GM12878 (cell line): ENCODE measurements at places on chromosomes 4 and X. TPM values are rescaled to one million over a fixed set of nuclear protein-coding genes. Genes with fewer than 3 reads are reported as not detected.

DNA sequence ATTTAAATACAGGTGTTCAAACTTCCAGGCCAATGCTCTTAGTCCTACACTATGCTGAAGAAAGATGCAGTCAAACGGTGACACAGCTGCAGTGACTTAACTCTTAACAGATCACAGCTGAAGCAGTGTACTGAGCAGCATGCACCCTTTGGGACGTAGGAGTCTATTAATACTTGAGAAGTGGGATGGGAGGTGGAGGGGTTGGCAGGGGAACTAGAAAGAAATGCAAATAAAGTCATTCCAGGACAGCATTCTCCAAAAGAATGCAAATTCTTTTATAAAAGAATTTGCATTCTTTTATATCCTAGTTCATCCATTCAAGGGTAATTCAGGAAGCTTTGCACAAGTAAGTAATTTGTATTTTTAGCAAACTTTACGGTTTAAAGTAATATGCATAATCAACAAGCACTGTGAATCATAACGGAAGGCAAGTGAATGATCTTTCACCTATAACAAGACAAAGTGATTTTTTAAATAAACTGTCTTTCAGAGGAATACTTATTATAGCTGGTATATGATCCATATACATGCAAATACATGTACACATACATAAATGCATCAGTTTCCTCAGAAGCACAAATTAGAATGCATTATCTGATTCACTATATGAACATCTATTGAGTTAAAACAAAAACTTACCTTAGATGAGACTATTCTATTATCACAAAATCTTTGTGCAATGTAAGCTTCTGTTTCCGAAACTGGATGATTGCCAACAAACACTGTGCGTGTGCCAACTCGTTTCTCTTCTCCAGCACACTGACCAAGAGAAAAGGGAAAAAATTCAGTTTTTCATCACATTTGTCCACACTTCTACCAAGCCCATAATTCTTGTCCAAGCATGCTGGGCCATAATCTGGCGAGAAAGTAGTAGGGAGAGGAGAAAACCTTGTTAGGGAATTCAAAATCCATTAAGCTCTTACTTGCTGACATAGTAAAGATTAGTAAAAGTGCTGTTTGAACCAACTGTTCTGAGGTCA lies 106.5 kb downstream of the ATP11C start:
- no peaks in the 10 kb centered on the region for H3K27me3 ChIP-seq
- no peaks in the 10 kb centered on the region for H3K4me1 ChIP-seq
- DNase-seq: no peak
- no peak overlapping the region for H3K27ac ChIP-seq

DNA sequence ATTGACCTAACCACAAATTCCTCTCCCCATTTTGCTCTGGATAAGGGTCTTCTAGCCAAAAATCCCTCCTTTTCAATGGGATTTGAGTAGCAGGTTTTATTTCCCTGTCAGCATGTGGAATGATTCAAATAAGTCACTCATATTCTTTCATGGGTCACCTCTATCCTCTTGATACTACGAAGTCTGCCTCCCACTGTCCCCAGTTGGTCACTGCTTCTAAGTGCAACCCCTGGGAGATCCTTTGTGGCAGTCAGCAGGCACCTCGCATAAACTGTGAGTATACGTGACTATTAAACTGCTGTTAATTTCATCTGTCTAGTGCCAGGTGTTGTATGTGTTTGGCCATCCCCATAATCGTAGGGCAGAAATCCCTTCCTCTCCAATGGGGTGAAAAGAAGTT lies 1667.9 kb upstream of the PCDH7 start:
- H3K27ac ChIP-seq: no peak overlapping the region
- no peak for DNase-seq
- H3K27me3 ChIP-seq: no peaks in the 10 kb centered on the region
- no peak overlapping the region for H3K4me3 ChIP-seq
- H3K36me3 ChIP-seq: no peaks in the 10 kb centered on the region
- no peaks in the 10 kb centered on the region for H3K4me1 ChIP-seq

- no peak for DNase-seq
- H3K4me1 ChIP-seq: no peaks in the 10 kb centered on the region
- H3K4me3 ChIP-seq: no peak overlapping the region
- no peaks in the 10 kb centered on the region for H3K36me3 ChIP-seq
- H3K27ac ChIP-seq: no peak overlapping the region
Measured at GRCh38 chr4:69977582-69977981, 12.1 kb upstream of the CSN2 start.

- H3K27me3 ChIP-seq: no peaks in the 10 kb centered on the region
- no peaks in the 10 kb centered on the region for H3K4me1 ChIP-seq
- no peak for DNase-seq
- H3K36me3 ChIP-seq: no peaks in the 10 kb centered on the region
- no peak overlapping the region for H3K27ac ChIP-seq
- H3K4me3 ChIP-seq: no peak overlapping the region
Measured at GRCh38 chrX:151692825-151693224, 2.4 kb upstream of the PRRG3 start.

GRCh38 chrX:39767446-39767845 lies 330.3 kb downstream of the BCOR start:
- no peak overlapping the region for H3K27ac ChIP-seq
- H3K4me3 ChIP-seq: no peak overlapping the region
- no peaks in the 10 kb centered on the region for H3K36me3 ChIP-seq
- H3K4me1 ChIP-seq: 0 out of 2 replicates have a peak, but pooled peaks cover 7% of the 10 kb centered on the region
- peaks cover 1% of the 10 kb centered on the region; the same call in 1 of the 2 replicates for H3K27me3 ChIP-seq

GRCh38 chr4:153825691-153826090 lies 36.8 kb upstream of the SFRP2 start:
- H3K36me3 ChIP-seq: no peaks in the 10 kb centered on the region
- no peaks in the 10 kb centered on the region for H3K27me3 ChIP-seq
- H3K27ac ChIP-seq: no peak overlapping the region
- no peak overlapping the region for H3K4me3 ChIP-seq
- no peaks in the 10 kb centered on the region for H3K4me1 ChIP-seq

DNA sequence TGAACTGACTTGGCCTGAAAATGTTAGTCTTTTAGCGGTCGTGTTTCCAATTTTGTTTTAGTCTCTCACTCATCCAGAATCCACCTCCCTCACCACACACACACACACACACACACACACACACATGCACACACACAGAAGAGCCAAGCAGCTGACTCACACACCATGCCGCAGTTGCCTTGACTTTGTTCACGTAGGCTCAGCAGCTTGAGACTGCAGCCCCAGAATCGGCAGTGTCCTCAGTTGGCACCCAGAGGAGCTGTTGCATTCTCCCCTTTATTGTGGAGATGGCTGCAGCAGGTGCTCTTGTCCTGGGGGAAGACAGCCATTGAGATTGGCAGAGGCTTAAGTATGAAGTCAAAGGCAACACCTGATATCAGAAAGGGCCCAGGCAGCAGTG lies 20.9 kb upstream of the XPNPEP2 start:
- no peaks in the 10 kb centered on the region for H3K4me1 ChIP-seq
- H3K27me3 ChIP-seq: no peaks in the 10 kb centered on the region; the same call in 1 of the 2 replicates
- DNase-seq: no peak
- no peak overlapping the region for H3K27ac ChIP-seq
- H3K36me3 ChIP-seq: no peaks in the 10 kb centered on the region
- H3K4me3 ChIP-seq: no peak overlapping the region

- H3K36me3 ChIP-seq: no peaks in the 10 kb centered on the region
- DNase-seq: no peak
- H3K4me1 ChIP-seq: no peaks in the 10 kb centered on the region
- no peak overlapping the region for H3K4me3 ChIP-seq
- no peak overlapping the region for H3K27ac ChIP-seq
Measured at GRCh38 chr4:125091101-125091500, 223.7 kb upstream of the FAT4 start.

DNA sequence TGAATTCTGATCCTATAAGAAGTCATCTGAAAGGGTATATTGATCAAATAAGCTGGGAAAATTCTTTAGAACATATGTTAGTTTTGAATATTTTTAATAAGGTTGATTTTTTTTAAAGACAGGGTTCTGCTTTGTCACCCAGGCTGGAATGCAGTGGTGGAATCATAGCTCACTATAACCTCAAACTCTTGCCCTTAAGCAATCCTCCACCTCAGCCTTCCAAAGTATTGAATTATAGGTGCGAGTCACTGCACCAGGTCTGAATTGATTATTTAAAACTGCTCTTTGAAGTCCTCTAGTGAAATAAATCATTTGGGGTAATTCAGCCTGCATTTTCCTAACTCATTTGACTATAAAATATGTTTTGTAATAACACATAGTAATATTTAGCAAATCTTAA lies 812.3 kb downstream of the PDHA2 start:
- H3K27ac ChIP-seq: no peak overlapping the region
- no peaks in the 10 kb centered on the region for H3K36me3 ChIP-seq
- H3K4me3 ChIP-seq: no peak overlapping the region
- H3K4me1 ChIP-seq: no peaks in the 10 kb centered on the region
- no peaks in the 10 kb centered on the region for H3K27me3 ChIP-seq

DNA sequence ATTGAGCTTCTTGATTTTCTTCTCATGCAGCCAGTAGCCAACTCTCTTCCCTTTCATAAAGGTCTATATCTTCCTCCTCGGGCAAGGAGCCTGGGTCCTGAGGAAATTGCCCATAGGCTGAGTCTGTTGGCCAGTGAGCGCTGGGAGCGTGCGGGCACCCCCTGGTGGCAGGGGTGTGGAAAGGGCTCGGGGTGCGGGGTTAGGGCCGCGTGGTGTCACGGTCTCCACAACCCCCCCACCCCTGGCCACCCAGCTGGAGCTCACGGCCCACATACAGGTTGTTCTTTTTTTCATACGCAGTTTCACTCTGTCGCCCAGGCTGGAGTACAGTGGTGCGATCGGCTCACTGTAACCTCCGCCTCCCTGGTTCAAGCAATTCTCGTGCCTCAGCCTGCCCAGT lies 13.1 kb downstream of the RBM10 start:
- H3K27ac ChIP-seq: no peak overlapping the region
- H3K36me3 ChIP-seq: no peaks in the 10 kb centered on the region; the same call in 1 of the 2 replicates
- no peaks in the 10 kb centered on the region for H3K27me3 ChIP-seq

- no peak for DNase-seq
- H3K4me3 ChIP-seq: no peak overlapping the region
- no peak overlapping the region for H3K27ac ChIP-seq
- H3K36me3 ChIP-seq: no peaks in the 10 kb centered on the region
Measured at GRCh38 chrX:102957751-102958150, 20.7 kb downstream of the RAB40AL start.

DNA sequence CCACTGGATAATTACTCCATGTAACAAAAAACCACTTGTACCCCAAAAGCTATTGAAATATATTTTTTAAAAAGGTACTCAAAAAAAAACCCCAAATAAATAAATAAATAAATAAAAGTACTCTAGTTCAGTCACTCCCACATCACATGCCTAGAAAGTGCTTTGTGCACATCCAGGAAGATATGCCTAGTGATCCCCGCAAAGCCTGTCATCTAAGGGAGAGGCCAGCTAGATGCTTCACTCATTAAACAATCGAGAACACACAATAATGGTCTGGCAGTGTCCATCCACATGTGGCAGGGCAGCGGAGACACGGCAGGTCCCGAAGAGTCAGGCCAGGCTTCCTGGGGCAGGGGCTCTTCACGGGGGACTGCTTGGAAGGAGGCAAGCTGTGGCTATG lies 47.6 kb downstream of the RAB33B start:
- H3K27ac ChIP-seq: no peak overlapping the region
- H3K4me1 ChIP-seq: no peaks in the 10 kb centered on the region
- DNase-seq: no peak
- H3K36me3 ChIP-seq: no peaks in the 10 kb centered on the region
- H3K27me3 ChIP-seq: no peaks in the 10 kb centered on the region

DNA sequence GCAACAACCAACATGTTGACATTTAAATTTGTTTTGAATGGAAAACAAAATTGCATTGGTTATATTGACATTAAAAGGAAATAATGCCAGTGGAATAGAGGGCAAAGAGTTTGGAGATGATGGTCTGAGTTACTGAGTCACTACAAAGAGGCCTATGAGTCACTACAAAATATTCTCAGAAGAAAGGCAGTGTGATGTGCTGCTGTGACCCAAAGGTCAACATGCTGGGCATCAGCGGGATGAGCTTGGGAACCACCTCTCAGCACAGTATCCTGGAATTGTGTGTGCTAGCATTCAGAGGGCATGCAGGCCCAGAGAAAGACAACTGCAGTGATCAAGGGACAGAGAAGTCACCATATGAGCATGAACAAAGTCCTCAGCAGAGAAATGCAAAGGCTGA lies 2.8 kb downstream of the CMC4 start:
- H3K4me1 ChIP-seq: no peaks in the 10 kb centered on the region
- no peak overlapping the region for H3K27ac ChIP-seq
- no peak for DNase-seq
- no peaks in the 10 kb centered on the region; the same call in 1 of the 2 replicates for H3K36me3 ChIP-seq
- H3K27me3 ChIP-seq: no peaks in the 10 kb centered on the region

The PRDM8 gene
- 1.5 and 1.6 TPM in 2 replicates for total RNA-seq

The MAGED4B gene
- 0.13 TPM in 1 of 2 replicates, not detected in the other for total RNA-seq

The FRMD7 gene
- not detected in 2 replicates for total RNA-seq

The HSFX3 gene
- total RNA-seq: not detected in 2 replicates

The EXOC1 gene
- total RNA-seq: 17.3 and 21.0 TPM in 2 replicates

The XAGE1A gene
- total RNA-seq: not detected in 2 replicates
